Anterior cingulate cortex (tissue), 58 donors: ENCODE measurements at places on chromosomes 13 and 19.

DNA sequence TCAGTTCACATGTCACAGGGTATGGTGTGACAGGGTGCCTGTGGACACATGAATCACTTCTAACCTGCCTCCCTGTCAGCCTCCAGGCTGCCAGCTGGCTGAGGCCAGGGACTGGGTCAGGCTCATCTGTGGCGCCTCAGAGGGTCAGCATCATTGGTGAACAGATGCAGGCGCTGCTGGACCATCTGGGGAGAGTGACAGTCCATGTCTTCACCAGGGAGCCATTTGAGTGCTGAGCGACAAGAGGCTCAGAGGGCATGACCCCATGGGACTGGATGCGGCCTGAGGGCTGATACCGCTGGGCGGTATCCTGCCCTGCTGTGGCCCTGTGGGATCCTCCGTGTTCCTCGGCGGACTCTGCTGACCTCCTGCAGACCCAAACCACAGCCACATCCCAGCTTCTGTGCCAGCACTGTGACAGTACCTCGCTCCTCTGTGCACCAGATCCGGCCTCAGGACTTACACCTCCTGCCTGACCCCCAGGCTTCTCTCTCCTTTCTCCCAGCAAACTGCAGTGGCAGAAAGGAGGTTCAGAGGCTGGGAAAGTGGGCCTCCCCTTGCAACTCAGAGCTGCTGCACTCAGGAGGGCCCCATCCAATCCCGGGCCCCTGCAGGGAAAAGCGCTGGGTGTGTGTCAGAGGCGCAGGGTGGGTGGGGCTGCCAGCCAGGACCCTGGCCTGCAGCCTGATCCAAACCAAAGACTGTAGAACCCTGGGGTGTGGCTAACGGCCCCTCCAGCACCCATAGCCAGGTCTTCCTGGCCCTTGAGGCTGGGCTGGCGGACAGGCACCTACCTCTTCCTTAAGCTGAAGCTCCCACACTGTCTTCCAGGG lies 10.2 kb downstream of the ACTMAP start:
- DNase-seq, result no peak

DNA sequence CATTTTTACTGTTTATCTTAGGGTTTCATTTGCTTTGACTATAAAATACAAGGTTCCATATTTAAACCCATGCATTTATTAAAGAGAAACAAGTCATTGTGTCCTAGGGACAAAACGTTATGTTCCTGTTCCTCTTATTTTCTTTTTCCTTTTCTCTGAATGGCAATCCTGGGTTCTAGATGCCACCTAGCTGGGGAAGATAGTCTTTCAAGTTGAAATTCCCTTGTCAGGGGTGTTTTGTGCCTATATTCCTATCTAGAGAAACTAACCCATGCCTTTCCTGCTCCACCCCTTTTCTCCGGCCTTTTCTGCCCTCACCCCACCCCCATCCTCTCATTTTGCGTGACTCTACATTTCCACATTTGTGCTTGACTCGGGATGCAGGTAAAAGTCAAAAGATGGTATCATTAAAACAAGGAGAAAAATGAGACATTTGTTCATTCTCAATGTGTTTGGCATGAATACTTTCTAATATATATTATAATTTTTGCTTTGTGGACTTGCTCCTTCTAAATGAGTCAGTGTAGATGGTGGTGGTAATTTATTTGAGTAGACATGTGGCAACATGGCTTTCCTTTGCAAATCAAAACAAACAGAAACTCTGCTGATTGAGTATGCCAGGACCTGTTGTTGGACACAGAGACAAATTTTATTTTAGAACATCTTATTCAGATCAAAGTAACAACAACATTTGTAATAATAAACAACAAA lies 26.8 kb upstream of the STARD13 start:
- DNase-seq, result no peak

DNA sequence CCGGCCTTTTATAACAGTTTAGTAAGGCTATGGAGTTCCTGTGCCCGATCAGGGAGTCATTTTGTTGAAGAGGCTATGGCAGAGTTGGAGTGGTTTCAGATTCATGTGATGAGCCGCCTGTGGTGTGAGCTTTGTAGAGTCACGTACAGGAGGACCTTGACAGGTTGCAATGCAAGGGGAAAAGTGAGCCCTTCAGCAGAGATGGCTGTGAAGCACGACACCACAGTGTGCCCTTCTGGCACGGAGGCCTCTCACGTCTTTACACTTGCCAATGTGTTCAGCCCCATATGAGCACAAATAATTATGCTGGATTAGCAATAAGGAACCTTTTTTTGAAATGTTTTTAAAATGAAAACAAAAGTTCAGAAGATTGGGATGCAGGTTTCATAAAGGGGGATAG lies 499.8 kb downstream of the LIG4 start:
- DNase-seq, result no peak

GRCh38 chr19:10061717-10062310 lies 24.3 kb upstream of the SHFL start:
- no peak for DNase-seq

DNA sequence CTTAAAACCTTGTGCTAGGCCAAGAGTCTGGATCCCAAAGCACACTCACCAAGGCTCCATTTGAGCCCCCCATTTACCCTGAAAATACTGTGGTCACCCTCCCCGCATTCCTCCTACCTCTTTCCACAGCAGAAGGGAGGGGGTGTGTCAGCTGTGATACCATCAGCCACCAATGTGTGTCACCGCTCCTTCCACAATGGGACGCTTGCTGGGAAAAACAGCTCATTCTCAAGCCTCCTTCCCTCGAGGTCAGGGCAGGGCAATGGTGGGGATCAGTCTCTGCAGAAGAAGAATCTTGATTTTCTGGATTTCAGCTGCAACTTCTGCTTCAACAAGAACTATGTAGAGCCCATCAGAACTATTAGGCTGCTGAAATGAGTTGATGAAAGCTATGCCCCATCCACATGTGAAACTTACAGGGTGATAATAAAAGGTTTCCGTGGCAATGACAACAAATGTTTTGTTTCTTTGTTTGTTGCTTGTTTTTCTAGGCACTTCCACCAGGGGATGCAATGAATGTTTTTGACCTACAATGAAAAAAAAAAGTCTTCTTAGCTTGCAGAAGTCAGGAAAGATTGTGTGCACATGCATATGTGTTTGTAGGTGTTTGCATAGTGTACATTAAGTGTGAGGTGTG lies 26.4 kb upstream of the ZNF507 start:
- no peak for DNase-seq

GRCh38 chr13:110304256-110304655 lies 2.7 kb downstream of the COL4A1 start:
- no peak for DNase-seq

DNA sequence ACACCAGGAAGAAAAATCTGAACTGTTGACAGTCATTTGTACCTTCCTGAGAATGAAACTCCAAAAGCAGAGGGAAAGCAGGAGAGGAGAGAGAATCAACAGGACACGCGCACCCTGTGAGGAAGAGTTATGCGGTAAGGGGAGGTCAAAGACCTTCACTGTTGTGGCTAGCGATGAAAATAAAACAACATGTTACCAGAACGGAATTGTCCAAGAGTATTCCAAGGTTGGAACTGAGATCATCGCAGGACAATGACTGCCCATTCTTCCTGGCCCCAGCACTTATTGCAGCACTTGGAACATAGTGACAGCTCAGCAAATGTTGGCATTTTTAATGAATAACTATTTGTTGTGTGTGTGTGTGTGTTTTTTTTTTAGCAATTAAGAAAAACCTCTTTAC lies 176.0 kb upstream of the TSC22D1 start:
- DNase-seq, result no peak
